Nucleus accumbens (tissue), 56 donors: ENCODE measurements at places on chromosomes 11 and 22.

DNA sequence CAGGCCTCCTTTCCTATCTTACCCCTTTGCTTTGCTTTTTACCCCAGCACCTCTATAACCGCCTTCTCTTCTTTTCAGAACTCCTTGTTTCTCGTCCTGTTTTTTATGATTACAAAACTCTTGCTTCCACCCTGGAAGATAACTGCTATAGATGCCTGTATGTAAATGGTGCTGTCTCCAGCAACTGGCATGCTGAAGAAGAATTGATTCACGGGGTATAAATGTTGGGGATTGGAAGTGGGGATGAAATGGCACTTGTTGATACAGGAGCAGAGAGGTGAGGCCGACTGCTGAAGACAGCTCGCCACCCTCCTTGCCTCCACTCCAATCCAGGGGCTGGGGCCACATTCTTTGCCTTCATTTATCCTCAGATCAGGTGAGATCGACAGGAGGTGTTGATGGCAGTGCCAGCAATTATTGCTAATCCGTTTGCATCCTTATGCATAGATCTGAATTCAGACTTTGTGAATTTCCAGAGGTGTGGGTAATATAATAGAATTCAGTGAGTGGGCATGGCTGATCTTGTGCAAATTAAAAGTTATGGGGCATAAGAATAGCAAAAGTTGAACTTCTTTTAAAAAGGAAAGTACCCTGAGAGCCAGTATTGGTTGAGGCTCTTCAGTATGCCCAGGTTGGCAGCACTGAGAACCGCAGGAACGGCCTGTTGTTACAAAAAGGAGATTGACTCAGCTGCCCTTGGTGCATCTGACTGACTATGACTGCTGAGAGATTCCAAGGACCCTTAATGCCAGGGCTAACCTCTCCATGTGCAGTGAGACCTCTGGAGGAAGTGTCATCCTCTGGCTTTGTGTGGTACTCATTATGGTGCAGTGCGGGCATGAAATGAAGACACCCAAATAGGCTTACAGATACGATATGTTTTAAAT, 5.3 kb downstream of the NEAT1 start:
- no peak for DNase-seq

DNA sequence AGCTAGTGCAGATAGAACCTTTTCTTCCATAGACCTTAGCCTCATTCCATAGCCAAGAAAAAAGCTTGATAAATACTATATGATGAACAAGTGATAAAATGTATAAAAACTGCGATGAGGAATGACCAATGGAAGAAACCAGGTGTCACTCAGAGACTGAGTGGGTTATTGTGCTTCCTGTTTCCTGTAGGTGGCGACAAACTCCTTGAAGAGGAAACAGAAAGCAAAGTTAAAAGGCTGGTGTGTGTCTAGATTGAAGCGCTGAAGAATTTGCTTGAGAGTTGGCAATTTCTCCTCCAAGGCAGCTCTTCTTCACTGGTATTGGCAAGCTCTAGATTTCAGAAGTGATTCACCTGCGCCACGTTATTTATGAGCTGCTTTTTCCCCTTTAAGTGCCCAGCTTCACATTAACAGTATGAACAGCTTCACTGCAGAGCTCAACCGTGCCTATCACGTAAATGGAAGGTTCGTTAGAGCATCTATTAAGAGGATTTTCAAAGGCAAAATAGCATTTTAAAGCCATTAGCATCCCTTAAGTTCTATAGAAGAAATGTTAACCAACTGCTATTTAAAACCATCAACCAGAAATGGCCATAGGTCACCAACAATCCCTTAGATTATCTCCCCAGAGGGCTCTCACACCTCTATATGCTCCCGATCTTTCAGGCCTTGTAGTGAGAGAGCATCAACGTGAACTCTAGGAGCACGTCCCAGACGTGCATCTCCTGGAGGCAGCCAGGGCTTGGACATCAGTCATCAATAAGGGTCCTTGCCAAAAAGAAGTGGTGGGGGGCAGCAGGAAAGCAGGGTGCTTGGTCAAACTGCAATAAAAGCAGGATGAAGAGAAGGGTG, 179.4 kb downstream of the CADM1 start:
- peak; percentile 10 for DNase-seq

GRCh38 chr11:336659-337198, 16.1 kb upstream of the IFITM3 start:
- no peak for DNase-seq

GRCh38 chr11:61384271-61385242, 7.8 kb upstream of the TMEM216 start:
- no peak for DNase-seq

DNA sequence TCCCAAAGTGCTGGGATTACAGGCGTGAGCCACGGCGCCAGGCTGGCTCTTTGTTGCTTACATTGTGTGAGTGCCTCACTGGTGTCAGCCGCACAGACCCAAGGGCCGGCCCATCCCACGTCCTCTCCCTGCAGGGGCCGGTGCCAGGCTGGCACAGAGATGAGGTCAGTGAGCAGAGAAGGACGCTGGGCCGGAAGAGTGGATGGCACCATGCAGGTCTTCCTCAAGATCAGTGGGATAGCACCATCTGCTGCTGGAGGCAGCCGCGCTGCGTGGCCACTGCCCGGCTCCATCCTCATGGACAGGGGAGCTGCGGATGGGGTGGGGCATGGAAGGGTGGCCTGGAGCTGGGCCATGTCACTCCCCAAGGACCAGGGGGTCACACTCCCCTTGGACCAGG, 22.0 kb upstream of the FGF4 start:
- no peak for DNase-seq

DNA sequence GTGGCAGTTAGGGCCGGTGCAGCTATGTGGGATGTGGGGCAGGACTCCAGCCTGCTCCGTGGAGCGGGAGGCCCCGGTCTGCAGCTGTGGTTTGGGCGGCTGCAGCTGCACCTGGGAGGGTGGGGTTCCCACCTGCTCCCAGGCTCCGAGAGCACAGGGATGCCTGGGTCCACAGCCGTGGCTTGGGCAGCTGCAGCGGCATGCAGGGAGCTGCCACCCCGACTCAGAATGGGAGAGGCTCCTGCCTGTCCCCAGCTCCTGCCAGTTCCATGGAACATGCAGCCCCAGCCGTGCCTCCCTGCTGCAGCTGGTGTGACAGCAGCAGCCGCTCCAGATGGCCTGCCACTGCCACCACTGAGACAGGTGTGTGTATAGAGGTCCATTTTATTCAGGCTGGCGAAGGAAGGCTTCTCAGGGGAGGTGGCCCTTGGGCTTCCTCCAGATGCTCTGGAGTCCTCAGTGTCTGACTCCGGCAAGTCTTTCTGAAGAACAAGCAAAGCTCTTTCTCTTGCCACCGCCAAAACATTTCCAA, 21.8 kb upstream of the UPK3A start:
- DNase-seq, result no peak

GRCh38 chr11:70205766-70206165, 2.7 kb downstream of the FADD start:
- no peak for DNase-seq

- DNase-seq, result no peak
Measured at GRCh38 chr11:22456993-22457762, 119.0 kb downstream of the SLC17A6 start.

DNA sequence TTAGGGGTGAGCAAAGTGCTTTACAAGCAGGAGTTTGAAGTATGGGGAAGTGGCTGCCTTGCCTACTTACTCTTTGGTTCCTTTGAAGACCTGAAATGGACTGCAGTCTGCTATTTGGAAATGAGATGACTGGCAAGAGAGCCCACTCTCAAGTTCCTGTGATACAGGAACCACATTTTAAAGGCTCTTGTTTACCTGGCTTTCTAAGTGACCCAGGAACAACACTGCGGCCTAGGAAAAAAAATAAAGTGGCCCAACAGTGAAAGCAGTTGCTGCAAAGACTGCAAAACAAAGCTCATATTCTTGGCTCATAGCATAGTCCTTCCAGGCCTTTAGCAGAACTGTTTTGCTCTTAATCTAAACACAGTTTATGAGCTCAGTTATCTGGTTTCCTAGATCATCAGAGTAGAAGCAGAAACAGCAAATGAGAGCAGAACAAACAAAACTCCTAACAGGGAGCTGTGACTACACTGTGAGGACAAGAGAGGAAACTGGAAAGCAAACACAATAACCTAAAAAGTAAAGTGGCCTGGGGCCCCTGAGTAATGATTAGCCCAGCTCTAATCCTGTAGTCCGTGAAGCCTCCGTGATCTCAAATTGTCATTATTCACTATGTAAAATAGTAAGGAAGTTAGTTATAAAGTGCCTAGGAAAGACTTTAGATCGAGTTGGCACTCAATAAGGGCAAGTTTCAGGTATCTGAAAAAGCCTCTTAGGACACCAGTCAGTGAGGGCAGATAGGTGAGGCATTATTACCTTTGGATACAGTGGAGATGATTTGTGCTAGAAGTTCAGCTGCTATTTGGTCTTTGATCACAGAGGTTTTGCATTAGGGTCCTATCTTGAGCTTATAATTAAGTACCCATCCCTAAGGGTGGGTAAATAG, 11.5 kb downstream of the CCDC117 start:
- DNase-seq, result no peak

- no peak for DNase-seq
Measured at GRCh38 chr11:68107689-68108088, 13.5 kb downstream of the CHKA start.

GRCh38 chr11:128549256-128549944, 38.0 kb downstream of the ETS1 start:
- DNase-seq, result no peak

GRCh38 chr22:37640591-37641560, 1.4 kb downstream of the SH3BP1 start:
- no peak for DNase-seq

DNA sequence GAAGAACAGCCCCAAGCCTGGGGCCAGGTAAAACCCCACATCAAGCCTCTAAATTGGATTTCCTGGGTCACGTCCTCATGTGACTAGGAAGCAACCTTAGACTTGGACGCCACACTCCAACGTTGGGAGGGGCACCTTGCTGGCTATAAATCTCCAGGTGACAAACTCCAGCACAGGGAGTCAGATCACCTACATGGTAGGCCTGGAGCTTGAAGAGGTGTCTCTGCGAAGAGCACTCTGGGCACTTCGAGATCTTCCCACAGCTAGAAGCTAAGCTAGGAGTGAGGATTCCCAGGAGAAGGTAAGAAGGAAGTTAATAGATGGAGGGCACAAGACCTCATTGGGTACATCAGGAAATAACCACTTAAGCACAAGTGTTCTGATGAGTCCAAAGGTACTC, 77.1 kb upstream of the GNAZ start:
- no peak for DNase-seq

DNA sequence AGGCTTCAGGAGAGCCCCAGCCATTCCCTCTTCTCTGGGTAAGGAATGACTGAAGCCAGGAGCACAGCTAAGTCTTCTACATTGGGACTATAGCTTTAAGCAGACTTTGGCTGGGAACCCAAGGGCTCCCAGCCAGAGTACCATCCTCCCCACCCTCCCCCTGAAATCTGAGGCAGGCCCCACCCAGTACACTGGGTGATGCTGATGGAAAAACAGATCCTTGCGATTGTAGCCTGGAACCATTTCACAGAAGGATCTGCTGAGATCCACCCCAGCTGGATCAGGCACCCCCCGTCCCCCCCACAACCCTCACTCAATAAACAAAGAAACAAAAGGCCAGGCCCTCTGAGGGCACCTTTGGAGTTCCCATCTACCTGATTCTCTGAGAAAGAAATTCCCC, 39.8 kb downstream of the IL18BP start:
- DNase-seq, result no peak

DNA sequence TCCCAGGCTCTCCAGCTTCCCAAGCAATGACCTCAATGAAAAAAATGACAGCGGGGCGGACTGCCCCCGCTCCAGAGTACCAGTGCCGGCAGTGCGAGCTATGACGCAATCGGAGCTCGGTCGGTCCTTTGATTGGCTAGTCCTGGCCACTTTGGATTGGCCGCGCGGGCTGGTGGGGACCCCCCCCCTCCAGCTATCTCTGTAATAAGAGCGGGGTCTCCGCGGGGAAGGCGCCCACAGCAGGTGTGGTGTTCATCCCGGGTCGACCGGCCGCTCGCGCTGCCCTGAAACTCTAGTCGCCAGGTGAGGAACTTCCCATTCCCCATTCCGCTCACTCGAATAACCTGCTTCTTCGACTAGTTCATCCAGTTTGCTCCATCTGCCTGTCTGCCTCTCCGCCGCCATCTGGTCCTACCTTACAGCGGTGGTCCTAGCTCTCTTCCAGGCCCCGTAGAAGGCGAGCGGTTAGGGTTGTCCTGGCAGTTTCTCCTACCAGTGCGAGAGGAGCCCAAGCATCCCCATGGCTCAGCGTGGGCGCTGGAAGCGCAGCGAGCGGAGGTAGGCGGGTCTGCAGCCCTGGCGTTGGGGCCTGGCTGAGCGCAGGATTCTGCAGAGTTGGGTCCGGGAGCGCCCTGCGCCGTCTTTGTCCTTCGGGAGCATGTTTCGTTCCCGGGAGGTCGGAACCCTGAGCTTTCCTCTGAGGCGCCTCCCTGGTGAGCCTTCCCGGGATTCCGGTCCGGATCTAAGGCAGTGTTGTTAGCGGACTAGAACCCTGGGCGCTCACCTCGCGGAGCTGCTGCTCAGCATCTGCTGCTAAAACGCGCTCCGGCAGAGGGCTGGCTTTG, at the start of gene CALCB:
CALCB (plus strand) TSS at position 233 of the 845 bp plus-strand sequence. CDS start 1,126 bp downstream, outside the sequence.
- DNase-seq, result no peak

DNA sequence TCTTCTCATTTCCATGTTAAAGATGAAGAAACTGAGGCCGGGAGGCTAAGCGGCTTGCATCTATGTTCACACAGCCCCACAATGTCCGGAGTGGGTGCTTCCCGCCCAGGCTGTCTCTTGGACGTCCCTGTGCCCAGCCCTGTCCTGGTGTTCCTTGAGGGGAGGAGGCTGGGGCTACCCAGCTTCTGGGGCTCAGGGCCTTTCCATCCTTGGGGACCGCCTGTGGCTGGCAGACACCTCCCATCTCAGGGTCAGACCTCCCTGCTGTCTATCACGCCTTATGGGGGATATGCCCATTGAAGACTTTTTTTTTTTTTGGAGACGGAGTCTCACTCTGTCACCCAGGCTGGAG, 95.5 kb downstream of the WNT7B start:
- no peak for DNase-seq

DNA sequence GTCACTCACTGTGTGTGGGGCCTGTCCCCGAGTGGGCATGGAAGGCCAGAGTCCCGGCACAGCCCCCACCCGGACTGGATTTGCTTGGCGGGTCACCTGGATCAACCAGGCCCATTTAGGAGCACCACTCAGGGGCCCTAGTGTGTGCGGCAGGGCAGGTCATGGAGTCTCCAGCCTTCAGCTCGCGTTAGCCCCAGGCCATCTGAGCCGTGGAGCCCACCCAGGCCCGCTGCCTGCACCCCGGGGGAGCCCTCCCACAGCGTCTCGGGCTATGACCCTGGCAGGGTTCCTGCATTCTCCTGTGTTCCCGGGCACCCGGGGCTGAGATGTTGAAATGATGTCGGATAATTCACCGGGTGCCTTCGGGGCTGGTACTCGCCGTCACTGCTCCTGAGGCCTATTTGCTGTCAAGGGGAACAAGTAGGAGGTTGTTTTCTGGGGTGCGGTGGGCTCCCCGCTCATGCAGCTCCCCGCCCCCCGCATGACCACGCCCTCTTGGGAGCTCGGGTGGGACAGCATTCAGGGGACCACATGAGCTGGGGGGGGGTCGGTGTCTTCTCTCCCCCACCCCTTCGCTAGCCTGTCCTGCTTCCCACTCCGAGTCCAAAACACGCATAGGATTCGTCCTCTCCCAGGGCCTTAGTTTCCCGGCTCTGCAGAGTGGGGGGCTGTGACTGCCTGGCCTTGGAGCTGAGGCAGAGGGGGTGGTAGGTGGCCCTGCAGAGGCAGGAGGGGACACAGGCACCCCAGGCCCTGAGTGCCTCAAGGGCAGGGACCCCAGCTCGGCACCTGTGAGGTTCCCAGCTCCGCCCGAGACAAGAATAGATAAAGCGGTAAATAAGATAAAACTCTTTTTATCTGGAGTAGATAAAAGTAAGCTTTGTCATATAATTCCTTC, 77.2 kb downstream of the KCNQ1 start:
- DNase-seq, result no peak

- DNase-seq, result no peak
Measured at GRCh38 chr22:40803321-40803720, 15.8 kb downstream of the SLC25A17 start.

- DNase-seq, result no peak
Measured at GRCh38 chr22:45932071-45932470, 44.9 kb downstream of the WNT7B start.
